Stimulated activated CD4-positive, alpha-beta T cell treated with anti-CD3 and anti-CD28 coated beads, TNF-alpha, amount 100 ng/mL, for 24 hours (primary cell): ENCODE measurements at places on chromosomes 16 and 17.

GRCh38 chr17:27526604-27527002 lies 70.4 kb downstream of the KSR1 start:
- peak; percentile 31 for DNase-seq

- DNase-seq: no peak
Measured at GRCh38 chr17:46135879-46136563, 57.2 kb downstream of the KANSL1 start.

DNA sequence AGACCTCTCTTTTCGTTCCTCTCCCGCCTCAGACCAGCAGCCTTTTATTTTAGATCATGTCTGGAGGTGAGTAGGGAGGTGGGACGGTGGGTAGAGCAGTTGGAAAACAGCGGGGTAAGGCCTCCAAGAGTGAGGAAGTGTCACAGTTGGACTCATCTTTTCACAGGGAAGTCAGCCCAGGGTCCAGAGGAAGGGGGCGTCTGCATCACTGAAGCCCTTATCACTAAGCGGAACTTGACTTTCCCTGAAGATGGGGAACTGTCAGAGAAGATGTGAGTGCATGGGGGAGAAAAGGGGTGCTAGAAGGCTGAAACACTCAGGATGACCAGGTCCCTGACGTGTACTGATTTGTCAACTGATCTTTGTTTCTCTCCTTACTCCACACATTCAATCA lies 461 bp downstream of the LRRC46 start:
- DNase-seq: no peak

DNA sequence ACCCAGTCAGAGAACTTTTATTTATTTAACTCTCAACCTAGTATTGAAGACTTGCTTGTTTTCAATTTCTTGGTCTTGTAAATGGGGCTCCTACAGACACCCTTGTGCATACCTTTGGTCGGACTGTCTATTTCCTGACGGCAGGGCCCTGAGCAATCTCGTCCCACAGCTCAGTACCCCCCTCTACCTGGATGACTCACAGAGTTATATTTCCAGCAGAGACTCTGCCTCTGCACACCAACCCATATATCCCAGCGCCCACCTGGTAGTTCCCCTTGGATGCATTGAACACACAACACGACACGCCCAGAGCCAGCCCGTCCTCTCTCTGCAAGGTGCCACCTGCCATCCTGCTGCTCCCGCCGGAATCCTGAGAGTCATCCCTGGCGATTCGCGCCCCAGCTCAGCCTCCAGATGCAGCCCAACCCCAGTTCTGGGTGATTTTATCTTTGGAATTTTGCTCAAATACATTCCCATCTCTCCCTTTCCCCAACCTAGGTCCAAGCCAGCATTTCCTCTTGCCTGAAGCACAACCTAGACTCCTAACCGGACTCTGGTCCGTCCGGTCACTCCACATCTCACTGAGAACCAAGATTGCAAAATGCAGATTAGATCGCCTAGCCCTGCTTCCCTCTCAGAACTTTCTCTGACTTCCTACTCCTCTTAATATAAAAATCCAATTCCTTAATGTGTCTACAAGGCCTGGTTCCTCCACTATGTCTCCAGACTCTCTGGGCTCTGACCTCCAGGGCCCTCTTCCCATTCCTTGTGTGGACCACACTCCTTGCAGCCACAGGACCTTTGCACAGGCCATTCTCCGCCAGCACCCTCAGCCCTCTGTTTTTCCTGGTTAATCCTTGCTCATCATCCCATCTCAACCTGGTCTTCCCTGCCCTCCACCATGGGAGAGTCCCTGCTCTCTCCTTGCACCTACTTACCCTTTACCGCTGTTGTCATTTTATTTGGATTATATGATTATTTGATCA lies 129.2 kb downstream of the SEC14L1 start:
- no peak for DNase-seq

GRCh38 chr16:7278636-7279035 lies 54.0 kb upstream of the RBFOX1 start:
- no peak for DNase-seq

DNA sequence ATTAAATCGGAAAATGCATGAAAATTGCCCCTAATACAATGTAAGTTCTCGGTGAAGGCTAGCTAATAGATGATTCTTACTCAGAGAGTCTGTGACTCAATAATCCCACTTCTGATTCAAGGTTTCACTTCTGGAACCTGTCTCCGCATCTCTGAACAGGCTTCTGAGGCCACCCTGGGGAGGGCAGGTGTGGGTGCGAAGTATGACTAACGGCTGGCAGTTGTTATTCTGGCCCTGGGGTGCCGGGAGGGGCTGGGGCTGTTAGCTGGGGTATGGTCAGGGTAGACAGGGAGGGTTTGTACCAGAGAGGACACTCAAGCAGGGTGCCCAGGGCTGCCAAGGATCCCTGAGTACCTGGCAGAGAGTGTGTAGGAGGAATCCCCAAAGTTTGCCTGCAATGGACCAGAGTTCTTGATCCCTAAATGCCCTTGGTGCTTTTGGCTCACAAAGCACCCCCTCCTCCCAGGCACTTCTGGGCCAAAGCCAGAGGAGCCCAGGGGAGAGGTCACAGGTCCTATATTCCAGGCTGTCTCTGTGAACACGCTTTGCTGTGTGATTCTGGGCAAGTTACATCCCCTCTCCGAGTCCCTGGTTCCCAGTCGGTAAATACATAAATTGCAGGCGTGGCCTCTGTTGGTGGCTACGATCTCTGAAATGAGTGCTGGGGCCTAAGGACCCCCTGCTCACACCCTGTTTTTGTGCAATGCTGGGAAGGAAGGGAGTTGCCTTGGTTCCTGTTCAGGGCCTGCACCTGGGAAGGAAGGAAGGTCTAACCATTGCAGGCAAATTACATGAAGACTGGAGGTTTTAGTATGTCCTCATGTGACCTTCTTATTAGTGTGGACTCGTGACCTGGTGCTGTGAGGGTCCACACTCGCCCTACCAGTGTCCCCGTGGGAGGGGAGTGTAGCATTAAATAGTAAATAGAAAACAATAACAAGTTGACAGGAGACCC lies 49.9 kb upstream of the CPNE2 start:
- peak; percentile 73 for DNase-seq

DNA sequence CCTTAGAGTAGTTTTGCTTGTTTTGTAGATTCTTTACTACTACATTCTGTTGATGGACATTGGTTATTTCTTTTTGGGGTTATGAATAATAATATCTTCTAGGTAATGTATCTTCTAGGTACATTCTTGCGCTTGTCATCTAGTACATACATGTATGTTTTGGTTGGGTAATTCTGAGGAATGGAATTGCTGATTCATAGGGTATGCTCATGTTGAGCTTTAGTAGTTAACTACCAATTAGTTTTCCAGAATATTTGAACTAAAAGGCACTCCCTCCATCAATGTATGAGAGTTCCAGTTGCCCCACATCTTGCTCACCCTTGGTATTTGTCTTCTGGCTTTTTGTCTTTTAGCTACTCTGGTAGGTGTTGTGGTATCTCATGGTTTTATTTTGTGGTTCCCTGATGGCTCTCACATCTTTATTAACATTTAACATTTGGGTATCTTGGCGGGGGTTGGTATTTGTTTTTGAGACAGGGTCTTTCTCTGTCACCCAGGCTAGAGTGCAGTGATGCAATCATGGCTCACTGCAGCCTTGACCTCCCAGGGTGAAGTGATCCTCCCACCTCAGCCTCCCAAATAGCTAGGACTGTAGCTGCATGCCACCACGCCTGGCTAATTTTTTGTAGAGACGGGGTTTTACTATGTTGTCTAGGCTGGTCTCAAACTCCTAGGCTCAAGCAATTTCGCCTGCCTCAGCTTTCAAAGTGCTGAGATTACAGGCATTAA lies 47.1 kb downstream of the SLC6A4 start:
- DNase-seq: no peak

- DNase-seq: no peak
Measured at GRCh38 chr17:33595828-33596227, 302.7 kb upstream of the ASIC2 start.
